ENCODE measurements at places on chromosomes 5 and 9. TPM values are rescaled to one million over a fixed set of nuclear protein-coding genes. Genes with fewer than 3 reads are reported as not detected.

CCDC152 gene
- total RNA-seq: 0.34 TPM

PRDM9 gene
- total RNA-seq: not detected

SOHLH1 gene
- not detected for total RNA-seq

REEP2 gene
- total RNA-seq: 4.2 TPM

KCNMB1 gene
- not detected for total RNA-seq

HSPB3 gene
- not detected for total RNA-seq

SKIC3 gene
- 106 TPM for total RNA-seq

OLFML2A gene
- 1.00 TPM for total RNA-seq

IFNA6 gene
- not detected for total RNA-seq

SH3PXD2B gene
- total RNA-seq: 115 TPM

ARL14EPL gene
- not detected for total RNA-seq

BTF3 gene
- 301 TPM for total RNA-seq

CNTNAP3B gene
- 1.7 TPM for total RNA-seq
